ENCODE measurements at places on chromosomes 16 and 17.

DNA sequence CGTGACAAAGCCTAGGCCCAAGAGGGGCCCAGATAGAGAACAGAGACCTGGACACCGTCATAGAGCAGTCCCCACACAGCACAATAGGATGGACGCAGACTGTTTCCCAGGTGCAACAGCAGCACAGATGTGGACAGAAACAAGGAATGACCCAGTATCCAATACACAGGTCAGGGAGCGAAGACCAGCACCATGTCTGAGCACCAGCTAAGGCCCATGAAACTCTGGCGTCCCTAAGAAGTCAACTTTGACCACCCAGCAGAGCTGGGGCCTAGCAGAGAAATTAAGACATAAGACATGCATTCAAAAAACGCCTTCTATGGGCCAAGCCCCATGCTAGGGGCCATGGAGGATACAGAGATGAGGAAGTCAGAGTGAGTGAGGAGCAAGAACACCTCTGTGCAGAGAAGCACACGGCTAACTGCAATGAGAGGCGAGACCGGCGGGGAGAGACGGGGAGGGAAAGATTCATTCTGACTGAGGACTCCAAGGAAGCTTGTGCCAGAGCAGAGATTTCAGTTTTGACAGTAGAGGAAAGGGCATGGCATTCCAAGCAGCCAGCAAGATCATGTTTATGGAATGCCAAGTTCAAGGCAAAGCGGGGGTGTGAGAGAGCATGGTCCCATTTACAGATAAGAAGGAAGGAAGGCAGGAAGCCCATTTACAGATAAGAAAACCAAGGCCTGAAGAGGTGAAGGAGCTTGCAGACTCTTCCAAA lies 50.8 kb downstream of the PITPNM3 start:
- DNase-seq: no peak

DNA sequence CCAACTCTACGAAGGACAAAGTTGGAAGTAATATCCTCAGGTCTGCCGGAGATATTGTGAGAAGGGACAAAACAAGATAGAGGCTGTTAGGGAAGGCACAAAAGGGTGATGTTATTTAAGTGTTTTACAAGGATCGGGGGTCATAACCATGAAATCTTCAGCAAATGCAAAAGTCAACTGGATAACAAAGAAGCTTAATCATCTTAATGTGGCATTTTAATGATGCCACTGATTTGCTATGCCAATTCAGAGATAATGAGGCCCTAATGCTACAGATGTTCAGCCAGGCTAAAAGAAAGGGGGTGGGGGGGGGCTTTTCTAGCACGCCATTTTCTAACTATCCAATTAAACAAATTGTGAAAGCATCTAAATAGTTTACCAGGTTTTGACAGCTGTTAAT lies 63.1 kb downstream of the IKZF3 start:
- no peak for DNase-seq

- peak; percentile 51 for DNase-seq
Measured at GRCh38 chr16:29820271-29820701, at the start of gene MVP. TSS of gene MVP (plus strand) at chr16:29820462. CDS start at chr16:29830550, 10,088 bp downstream.

DNA sequence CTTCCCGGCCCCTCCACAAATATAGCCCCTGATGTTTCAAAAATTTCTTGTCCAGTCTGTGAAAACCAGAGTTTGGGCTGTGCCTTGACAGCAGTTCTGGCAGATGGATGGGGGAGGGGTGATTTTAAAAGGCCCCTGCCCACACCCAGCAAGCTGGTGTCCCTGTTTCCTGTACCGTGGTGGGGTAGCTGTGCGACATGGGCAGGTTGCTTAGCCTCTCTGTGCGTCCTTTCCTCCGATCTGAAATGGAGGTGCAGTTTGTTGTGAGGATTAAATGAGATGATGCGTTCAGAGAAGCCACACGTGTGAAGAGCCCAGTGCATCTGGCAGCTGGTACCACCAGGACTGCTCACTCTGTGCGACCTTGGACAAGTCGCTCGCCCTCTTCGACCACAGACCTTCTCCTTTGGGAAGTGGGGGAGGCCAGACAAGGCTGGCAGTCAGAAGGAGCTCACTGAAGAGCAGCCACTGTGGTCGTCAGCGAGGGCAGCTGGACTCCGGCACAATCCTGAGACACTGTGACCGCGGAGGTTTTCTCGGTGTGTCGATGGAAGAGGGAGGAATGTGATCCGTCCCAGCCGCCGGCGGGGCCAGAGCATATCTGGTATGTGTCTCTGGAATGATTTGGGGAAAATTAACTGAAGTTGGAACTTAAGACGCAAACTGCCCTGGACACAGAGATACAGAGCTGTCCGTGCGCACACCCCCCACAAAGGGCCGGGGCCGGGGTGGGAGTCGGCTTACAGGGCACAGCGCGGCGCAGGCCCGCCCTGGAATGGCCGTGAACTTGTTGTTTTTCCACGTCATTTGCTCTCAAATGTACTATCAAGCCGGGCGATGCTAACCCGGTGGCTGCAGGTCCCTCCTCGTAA lies 721 bp upstream of the WFIKKN2 start:
- DNase-seq: no peak

GRCh38 chr16:14251419-14251818 lies 180.3 kb downstream of the MRTFB start:
- DNase-seq: no peak

DNA sequence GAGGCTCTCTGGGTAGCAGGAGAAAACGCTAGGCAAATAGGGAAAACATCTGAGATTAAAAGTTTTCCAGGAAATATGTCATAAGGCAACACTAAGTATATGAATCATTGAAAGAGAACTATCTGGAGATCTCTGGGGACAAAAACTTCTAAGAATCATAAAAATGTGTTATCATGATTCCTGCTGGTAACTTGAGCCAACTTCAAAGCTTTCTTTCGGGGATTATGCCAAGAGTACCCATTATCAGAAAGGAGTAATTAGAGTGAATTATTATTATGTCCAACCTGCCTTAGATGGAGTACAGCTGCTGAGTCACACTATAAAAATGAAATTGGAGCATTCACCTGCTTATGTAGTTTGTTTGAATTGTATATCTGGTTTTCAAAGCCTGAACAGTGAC lies 488.5 kb upstream of the SOX9 start:
- DNase-seq: no peak

GRCh38 chr16:75317101-75317522 lies 65.7 kb upstream of the BCAR1 start:
- peak; percentile 18 for DNase-seq

- DNase-seq: peak; percentile 30
Measured at GRCh38 chr17:39755554-39756379, 18.0 kb downstream of the GRB7 start.

DNA sequence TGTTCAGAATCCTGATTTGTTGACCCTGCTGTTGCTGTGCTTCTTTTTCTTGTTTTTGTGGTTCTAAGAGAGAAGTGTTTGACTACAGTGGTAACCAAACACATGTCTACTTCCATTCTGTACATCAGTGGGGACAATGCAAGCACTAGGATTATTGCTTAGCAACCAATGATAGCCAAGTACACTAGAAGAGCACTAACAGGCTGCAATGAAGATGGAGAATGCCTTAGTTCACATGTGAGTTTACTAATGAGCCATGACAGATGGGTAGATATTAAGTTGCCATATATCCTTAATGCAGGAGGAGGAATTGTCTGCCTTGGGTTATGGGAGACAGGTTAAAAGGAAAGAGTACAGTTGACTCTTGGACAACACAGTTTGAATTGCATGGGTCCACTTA lies 8.3 kb downstream of the EFCAB5 start:
- DNase-seq: no peak

GRCh38 chr16:50434872-50435478 lies 66.2 kb upstream of the BRD7 start:
- DNase-seq: no peak

DNA sequence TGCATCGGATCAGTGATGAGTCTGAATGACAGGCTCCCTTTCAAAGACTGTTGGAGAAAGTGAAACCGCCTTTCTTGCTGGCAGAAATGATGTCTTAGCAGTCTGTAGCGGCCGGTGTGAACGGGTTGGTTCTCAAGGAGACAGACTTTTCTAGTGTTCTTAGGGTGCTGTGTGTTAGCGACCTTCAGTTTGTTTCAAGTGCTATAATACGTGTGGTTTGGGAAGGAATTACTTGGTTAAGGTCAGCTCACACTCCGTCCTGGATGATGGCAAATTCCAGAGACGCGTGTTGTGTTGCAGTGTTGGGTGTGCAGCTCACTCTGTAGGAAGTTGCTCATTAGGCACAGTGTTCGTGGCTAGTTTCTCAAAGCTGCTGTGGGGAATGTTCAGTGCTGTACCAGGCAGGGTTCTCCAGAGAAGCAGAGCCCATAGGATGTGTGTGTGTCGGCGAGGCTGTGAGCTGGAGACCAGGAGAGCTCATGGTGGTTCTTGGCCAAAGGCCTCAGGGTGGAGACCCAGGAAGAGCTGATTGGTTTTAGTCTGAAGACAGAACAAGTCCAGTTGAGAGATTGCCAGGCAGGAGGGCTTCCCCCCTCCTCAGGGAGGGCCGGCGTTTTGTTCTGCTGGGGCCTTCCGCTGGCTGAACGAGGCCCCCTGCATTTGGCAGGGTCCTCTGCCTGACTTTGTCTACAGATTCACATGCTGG lies 37.6 kb downstream of the ZNF750 start:
- no peak for DNase-seq

- no peak for DNase-seq
Measured at GRCh38 chr16:14373896-14374295, 256.2 kb downstream of the PARN start.

GRCh38 chr16:83940630-83941378 lies 12.2 kb upstream of the OSGIN1 start:
- no peak for DNase-seq

DNA sequence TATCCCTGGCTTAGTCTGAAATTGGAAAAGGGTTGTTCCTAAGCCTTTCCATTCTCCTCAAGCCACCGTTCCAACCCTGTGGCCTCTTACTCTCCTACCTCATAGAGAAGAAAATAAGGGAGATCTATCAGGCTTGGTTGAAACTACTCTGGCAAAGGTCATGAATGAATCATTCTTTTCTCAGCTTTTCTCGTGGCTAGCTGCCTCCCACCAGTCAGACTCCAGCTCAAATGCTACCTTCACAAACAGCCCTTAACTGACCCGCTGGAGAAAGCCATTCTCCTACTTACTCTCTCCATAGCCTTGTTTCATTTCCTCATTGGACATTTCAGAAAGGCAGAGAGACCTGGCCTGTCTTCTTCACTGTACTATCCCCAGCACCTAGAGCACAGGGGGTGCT lies 8.9 kb downstream of the MYH10 start:
- no peak for DNase-seq

DNA sequence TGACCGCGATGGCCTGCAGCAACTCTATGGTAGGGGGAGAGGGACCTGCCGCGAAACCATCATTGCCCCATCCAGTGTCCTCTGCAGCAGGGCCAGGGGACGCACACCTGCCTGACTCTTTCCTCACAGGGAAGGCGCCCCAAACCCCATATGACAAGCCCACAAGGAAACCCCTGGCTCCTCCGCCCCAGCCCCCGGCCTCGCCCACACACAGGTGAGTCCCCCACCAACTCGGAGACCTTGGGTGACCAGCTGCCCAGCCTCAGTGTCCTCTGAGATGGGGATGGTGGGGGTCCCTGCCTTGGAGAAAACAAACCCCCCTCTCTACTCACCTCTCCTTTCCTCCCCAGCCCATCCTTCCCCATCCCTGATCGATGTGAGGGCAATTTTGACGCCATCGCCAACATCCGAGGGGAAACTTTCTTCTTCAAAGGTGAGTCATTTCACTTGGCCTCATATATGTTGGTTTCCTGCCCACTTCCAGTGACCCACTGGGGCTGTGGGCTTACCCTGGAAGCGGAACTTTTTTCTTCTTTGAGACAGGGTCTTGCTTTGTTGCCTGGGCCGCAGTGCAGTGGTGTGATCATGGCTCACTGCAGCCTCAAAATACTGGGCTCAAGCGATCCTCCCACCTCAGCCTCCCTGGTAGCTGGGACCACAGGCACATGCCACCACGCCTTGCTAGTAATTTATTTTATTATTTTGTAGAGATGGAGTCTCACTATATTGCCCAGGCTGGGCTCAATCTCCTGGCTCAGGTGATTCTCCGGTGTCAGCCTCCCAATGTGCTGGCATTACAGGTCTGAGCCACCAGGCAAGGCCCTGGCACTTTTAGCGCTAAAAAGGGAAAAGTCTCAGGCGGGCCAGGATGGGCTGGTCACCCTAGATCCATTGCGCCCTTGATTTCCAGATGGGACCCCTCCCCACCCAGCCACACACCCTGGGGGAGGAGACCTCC lies 8.0 kb upstream of the IL32 start:
- no peak for DNase-seq

- DNase-seq: no peak
Measured at GRCh38 chr16:23833960-23834685, 1.7 kb upstream of the PRKCB start.

DNA sequence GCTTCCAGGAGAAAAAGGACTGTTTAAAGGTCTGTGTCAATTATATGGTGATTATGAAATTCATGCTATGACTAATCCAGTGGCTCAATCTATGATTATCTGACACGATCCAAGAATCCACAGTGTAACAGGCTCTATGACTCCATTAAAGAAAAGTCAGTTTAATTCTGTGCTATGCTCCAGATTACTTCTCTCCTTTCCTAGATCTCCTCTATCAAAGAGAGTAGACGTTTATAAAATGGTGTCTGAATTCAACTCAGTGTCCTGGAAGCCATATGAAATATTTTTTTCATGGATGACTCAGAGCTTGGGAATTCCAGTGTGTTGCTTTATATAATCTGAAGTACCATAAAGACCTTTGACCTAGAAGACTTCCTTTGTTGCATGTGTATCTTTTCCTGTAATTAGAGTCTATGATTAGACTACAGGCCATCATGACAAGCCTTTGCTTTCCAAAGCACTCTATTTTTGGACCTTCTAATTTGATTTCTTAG lies 27.0 kb upstream of the NF1 start:
- no peak for DNase-seq

DNA sequence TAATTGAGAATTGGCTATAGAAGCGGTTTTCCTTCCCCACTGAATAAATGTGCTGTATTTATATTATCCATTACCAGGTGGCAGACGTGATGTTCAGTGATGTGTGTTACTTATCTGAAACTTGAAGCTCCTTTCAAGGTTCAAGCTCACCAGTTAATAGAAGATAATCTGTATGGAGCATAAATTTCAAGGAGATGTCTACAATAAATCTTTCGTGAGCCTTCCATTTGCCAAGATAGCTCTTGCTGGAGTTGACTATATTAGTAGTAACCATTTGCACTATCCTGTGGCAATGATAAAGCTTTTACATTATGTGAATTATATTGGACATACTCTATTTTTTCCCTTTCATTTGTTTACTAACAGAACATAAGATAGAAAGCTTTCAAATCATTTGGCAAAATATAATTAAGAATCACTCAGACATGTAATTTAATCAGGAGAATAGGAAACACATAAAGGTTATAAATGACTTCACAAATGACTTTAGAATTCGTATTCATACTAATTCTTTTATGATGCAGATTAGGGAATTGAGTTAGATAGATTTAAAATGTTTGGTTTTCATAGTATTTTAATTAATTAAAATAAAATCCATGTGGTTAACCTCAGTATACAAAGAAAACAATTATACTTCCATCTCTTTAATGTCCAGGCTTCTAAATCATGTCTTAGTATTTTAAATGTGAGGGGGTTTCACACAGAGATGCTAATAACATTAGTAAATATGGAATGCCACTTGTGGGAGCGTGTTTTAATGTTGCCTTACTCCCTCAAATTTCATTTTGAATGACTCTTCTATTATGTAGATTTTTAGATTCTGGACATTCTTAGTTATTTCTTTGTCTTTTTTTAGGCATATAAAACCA lies 664.4 kb upstream of the CDH8 start:
- no peak for DNase-seq

- peak; percentile 64 for DNase-seq
Measured at GRCh38 chr17:37488607-37489196, 989 bp upstream of the DUSP14 start.

- no peak for DNase-seq
Measured at GRCh38 chr16:65743558-65743957, 621.7 kb upstream of the CDH11 start.
